Foreskin melanocyte (primary cell): ENCODE measurements at places on chromosomes 5 and 9.

DNA sequence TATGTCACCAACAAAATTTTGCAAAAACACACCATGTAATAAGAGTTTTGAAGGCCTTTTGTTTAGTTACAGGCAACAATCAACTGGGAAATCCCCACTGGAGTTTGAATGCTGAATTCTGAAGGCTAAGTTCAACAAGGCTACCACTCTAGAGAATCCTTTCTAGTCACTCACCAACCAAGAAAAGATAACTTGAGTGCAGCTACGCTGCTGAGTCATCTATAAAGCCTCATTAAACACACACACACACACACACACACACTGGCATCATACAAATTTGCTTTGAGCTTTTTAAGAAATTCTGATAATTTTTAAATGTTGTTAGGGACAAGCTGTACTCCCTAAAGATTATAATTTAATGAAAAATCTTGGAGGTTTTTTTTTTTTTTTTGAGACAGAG, 219.6 kb downstream of the DENND1A start:
- DNase-seq, result no peak

DNA sequence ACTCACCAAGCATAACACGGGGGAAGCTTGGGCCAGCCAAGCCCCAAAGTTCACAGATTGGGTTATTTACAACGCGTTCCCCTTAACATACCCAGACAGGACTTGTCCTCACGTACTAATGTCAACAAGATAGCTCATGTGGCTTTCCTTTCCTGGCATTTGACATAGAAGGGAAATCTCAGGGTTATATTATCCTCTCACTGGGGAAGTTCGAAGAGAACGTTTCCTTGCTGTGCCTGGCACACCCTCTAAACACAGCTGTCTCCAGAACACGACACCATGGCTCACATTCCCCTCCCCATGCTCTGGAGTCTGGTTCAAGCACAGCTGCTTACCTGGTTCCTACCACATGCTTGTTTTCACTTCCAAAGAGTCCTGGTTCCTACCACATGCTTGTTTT, 46.8 kb upstream of the OTULINL start:
- no peak for DNase-seq

GRCh38 chr9:126719618-126720031, 85.2 kb upstream of the ZBTB43 start:
- DNase-seq, result peak; percentile 67

GRCh38 chr5:153618307-153618706, 127.8 kb downstream of the GRIA1 start:
- DNase-seq, result no peak

GRCh38 chr9:14313951-14314423, at the start of gene NFIB:
NFIB (minus strand) TSS chr9:14314141; CDS start chr9:14313511, 630 bp downstream.
- no peak for DNase-seq

GRCh38 chr9:116979456-116979855, 292.4 kb downstream of the TRIM32 start:
- DNase-seq, result no peak

DNA sequence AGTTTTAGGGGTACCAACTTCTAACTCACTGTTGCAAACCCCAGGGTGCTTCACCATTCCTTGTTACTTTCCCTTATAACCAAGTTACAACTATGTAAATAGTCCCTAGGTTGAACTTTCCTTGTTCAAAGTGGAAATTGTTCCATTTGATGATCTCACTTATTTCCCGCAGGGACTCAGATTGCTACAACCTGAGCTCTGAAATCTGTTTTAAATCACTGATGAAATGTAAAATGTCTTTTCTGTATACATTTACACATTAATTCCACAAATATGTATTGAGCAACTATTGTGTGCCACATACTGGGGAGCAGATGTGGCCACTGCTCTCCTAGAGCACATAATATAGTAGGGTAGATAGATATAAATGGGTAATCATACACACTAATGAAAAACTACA, 69.1 kb upstream of the TARS1 start:
- DNase-seq, result no peak

DNA sequence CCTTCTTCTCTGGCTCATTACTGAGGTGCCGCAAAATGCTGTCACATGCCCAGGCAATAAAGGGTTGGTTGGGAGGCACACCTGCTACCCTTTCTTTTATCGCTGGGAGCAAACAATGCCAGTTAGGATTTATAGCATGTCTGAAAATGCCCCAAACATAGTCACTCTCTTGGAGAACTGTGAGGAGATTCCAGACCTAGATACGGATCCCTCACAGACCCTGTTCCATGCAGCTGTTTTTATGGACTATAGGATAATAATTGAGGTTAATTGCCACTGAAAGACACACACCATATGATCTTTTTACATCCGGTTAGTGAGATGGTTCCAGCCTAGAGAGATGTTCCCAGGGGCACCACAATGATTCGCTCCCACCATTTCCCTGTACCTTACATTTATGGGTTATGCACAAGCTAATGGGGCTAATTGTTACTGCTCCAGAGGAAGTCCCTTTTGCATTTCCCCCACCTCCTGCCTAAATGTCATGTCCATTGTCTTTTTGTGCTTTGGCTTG, 318.1 kb downstream of the PIK3R1 start:
- DNase-seq, result no peak

DNA sequence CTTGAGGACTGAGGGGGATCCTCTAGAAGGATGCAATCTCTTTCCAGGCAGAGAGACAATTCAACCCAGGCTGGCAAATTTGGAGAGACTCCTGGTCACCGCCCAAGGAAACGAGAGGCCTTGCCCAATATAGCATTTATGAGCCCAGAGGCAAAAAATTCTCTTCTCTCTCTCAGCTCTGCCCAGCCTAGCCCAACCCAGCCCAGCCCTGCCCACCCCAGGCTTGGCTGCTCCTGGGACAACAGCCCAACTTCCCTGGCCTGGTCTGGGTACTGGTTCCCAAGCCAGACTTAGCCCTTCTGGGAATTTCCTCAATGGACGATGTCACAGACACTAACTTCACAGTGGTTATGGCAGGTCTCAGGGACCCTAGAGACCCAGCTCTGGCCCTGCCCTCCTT, 116.5 kb downstream of the PSD2 start:
- no peak for DNase-seq

DNA sequence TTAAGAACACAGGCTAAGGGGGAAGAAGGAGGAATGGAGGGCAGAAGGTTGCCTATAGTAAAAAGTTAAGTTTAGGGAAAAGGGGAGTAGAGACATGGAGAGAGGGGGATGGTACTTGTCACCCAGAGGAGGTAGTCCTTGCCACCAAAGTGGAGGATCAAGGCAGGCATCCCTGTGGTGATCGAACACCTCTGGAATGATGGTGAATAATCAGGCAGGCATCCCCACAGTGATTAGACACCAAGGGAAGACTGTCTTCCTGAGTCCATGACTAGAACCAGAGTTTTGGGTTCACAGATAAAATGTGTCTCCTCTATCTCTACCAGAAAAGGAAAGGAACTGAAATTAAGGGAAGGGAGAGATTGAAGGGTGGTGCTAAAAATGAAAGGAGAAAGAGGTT, 19.2 kb upstream of the HMGCS1 start:
- DNase-seq, result no peak

DNA sequence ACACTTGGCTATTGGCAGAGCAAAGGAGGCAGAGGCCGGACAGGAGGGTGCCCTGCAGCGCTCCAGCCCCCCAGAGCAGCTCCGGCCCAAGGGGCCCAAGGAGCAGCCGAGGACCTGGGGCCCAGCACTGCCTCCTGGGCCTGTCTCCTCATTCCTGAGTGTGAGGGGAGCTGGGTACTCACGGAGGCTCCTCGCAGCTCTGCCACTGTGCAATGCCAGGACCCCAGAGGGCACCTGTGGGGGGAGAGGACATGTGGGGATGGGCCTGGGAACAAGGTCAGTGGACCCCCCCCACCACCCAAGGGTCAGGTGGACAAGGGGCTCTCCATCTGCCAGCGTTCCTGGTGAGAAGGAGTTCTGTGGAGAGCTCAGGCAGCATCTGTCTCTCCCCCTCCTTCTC, 192.6 kb upstream of the PPP1R26 start:
- no peak for DNase-seq

GRCh38 chr5:5042806-5043205, 97.3 kb upstream of the ADAMTS16 start:
- peak; percentile 79 for DNase-seq

DNA sequence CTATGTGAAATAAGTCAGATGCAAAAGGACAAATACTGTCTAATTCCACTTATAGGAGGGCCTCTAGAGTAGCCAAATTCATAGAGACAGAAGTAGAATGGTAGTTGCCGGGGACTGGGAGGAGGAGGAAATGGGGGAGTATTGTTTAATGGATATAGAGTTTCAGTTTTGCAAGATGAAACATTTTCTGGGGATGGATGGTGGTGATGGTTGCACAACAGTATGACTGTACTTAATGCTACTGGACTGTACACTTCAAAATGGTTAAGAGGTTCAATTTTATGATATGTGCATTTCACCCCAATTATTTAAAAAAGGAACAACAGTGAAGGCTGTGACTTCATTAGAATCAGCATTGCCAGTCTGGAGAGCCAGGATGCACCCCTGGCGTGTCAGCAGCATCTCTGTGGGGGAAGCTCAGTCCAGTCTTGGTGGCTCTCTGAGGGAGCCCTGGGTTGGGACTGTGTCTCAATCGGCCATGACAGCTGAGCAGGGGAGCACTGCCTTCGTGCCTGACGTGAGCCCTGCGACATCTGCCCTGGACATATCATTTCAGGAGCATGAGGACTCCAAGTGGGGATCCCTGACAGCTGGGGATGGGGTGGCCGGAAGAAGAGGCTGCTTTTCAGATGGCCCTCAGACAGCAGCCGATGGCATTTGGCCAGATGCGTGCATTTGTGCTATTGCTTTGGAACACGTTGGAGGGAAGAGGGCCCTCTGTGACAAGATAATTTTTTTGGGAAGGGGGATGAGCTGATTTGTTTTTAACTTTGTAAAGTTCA, 130.8 kb upstream of the STC2 start:
- DNase-seq, result no peak

DNA sequence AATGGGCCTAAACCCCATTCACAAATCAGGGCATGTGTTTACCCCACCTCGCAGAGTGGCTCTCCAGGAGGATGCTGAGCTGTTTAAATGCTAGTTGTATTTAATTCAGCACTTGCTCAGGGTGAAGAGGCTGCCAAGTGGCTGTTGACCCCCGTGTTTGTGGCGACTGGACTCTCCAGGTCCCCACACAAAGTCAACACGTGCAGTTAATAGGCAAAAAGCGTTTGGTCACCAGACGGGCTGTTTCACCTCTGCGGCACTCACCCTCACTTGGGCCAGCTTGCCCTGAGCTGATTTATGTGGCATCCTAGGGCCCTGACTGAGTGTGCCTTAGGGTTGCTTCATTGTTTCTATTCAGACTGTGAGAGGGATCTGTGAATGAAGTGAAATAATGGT, 152.3 kb downstream of the GAS1 start:
- no peak for DNase-seq

GRCh38 chr5:14396737-14397136, 184.9 kb upstream of the OTULINL start:
- DNase-seq, result no peak

DNA sequence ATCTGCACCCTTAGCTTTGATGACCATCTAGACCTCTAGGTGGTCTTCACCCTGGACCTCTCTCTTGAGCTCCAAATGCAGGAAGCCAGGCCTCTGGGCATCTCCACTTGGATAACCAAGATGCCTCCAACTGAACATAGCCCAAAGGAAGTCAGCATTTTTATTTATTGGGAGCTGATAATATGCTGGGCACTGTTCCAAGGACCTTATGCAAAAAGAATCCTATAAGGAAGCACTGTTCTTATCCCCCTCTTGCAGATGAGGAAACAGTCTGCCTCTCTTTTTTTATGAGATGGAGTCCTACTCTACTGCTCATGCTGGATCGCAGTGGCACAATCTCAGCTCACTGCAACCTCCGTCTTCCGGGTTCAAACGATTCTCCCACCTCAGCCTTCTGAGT, 219.9 kb downstream of the CDK5RAP2 start:
- peak; percentile 17 for DNase-seq

DNA sequence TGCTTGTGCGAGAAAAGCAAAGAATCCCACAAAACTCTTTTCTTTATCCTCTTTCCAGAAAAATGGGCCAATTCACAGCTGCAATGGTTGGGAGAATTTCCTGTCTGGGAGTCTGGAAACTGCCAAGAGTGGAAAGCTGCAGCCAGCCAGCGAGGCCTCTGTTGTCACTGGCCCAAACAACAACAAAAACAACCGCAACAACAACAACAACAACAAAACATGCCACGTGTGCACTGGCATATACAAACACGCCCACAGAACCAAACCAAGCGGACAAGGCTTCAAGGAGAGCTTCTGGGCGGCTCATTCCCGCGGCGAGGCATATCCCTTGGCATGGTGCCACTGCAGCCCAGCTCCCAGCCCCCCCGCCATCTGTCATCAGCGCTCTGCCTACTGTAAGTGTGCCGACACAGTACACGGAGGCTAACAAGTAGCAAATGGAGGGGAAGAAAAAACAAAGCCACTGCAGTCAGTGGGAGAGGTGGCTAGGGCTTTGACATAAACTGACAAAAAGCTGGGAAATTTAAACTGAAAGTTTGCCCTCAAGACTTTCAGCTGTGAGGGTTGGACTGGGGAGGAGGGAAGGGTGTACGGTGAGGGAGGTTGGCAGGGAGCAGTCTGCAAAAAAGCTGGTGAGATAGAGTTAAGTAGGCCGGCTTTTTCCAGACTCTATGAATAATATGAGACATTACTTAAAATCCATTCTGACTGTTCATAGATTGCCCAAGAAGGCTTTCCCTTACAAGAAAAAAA, 165.0 kb upstream of the ZNF462 start:
- peak; percentile 58 for DNase-seq

GRCh38 chr5:69502367-69502766, 9.8 kb downstream of the OCLN start:
- DNase-seq, result no peak

DNA sequence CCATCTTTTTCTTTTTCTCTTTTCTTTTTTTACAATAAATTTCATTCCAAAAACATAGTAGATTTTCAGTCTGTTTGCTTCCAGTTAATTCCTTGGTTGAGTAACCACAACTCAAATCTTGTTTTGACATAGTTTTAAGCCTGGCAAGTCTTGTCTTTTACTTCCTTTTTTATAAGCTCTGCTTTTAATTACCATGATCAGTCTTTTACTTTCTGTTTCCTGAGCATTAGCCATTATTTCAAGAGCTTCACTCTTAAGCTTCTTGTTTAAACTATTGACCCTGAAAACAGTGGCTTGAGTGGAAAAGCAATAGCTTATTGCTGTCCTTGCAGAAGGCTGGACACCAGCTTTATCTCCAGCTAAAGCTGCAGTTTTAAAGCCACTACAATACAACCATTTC, 1363.3 kb downstream of the MAT2B start:
- no peak for DNase-seq

DNA sequence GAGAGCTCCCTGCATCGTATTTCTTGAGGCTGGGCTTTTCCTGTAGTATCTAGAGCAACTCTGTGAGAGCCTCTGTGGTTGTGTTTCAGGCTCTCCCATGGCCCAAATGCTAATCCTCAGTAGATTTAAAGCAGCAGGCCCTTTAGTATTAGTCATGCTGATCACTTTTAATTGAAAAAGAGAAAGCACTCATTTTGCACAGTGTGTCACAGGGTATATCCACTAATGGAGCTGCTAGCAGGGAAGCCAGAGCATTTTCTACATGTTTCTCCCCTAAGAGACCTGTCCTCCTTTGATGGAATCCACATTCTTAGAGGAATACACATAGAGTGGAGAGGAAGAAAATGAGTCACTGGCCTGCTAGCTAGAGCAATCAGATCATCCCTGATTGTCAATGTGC, 348.5 kb downstream of the TMEM232 start:
- DNase-seq, result no peak
